GF-D8 (cell line): ENCODE measurements at places on chromosomes 5 and 9.
A peak's percentile ranks its signal among the peaks of the same experiment; 100 is the strongest.

- no peak for DNase-seq
Observed at GRCh38 chr5:113119246-113119924, 142.8 kb downstream of the DCP2 start.

DNA sequence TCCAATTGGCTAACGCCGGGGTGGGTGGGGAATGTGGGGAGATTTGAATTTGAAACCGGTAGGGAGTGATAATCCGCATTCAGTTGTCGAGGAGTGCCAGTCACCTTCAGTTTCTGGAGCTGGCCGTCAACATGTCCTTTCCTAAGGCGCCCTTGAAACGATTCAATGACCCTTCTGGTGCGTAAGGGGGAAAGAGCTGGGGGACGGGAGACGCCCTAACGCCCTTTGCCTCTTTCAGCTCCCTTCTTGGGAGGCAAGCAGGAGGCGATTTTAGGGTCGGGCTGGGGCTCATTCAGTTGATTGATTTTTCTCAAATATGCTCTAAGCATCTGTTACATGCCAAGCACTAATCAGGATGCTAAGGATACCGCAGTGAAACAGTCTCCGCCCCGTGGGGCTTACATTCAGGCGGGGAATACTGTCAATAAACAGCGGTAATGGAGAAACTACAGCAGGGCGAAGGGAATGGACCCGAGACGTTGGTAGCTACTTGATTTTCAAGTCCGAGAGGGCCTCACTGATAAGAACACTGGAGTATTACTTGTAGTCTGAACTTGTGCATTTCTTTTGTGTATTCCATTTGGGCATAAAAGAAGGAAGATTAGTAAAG, at the start of gene HMMR:
TSS of gene HMMR (plus strand) at position 71 of the 610 bp plus-strand sequence. CDS start at position 132, 61 bp downstream.
- DNase-seq = peak; percentile 8

- DNase-seq = peak; percentile 89
Observed at GRCh38 chr9:93119953-93120845, 13.9 kb downstream of the NINJ1 start.

DNA sequence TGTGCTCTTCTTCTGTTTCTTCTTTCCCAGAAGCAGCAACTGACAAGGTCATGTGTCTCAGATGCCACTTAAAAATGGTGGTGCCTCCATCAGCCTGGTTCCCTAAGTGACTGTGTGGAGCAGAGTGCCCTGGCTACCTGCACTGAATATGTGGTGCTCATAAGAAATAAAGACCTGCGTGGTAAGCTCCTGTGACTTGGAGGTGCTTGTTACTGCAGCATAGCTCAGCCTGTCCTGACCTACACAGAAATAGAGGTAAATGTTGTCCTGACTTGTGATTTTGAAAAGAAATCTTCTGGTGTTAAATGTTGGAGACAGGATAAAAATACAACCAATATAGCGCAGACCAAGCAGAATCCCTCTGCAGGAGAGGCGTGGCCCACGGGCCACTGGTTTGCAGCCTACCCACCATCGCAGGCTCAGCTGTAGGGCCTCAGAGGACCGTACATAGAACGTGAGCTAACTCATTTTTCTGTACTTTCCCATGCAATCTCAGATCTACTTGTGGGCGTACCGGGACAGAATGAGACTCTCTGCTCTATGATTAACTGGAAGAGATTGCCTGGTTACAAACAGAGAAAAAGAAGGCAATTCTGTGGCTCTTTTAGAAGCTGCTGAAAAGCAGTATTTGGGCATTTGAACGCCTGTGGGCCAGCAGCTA, 79.4 kb upstream of the UNC5A start:
- DNase-seq = no peak

DNA sequence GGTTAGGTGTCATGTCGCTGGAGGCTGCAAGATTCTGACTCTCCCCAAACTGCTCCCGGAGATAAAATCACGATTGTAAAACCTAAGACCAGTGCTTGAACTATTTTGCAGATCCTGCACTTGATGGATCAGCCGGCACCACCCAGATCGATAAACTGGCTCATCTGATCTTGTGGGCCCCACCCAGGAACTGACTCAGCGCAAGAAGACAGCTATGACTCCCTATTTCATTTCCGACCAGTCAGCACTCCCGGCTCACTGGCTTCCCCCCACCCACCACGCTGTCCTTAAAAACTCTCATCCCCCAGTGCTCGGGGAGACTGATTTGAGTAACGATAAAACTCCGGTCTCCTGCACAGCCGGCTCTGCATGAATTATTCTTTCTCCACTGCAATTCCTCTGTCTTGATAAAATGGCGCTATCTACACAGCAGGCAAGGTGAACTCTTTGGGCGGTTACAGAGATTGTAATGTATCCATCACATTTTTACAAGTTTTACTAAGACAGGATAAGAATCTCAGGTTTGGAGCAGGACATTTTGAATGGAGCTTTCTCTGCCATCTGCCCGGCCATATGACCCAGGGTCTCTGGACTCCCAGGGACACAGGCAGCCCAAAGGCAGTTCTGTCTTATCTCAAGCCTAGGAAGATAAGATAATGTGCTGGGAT, 10.6 kb upstream of the PPP1R26 start:
- no peak for DNase-seq
